ENCODE measurements at places on chromosomes 3 and 15.

- no peak for DNase-seq
Observed at GRCh38 chr3:86239946-86240345, 751.0 kb downstream of the VGLL3 start.

- no peak for DNase-seq
Observed at GRCh38 chr3:186598108-186598784, 14.6 kb upstream of the AHSG start.

GRCh38 chr15:46117071-46117470, 482.2 kb downstream of the SQOR start:
- DNase-seq, result no peak

- no peak for DNase-seq
Observed at GRCh38 chr3:21163956-21164355, 587.1 kb downstream of the ZNF385D start.

DNA sequence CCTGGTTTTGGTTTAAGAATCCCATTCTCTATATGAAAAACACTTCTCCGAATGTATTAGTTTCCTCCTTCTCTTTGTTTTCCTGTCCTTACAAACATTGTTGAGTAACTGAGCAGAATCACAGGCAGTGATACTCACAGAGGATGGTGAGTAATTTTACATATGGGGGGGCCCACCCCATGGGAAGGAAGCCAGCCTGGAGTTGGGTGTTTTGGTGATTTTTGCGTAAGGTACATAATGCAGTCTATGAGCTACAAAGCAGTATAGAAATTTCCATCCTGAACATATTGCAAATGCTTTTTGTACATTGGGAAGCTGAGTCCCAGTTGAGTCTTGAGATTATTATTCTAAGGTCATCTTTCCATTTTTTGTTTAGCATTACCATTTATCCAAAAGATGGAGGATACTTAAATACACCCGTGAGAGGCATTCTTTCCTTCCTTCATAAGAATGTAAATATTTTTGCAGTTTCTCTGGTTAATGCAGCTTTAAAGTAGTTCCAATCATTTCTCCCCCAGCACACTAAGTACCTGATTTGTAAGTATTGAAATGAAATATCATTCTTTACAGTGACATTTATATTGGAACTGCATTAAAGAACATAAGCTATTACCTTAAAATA, 476.8 kb downstream of the AGBL1 start:
- peak; percentile 46 for DNase-seq

DNA sequence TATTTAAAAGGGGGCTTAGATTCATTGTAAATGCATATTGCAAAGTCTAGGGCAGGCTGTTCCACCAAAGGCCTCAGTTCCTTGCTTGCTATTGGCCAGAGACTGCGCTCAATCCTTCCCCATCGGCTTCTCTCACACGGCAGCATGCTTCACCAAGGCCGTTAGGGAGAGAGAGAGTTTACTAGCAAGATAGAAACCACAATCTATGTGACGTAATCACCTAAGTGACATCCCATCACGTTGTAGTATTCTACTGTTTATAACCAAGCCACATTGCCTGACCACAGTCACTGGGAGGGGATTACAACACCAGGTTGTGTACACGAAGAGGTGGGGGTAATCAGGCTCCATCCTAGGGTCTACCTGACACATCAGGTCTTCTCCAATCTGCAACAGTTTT, 16.0 kb upstream of the NPAP1 start:
- DNase-seq, result no peak

GRCh38 chr3:49703956-49704355, 14.6 kb downstream of the RNF123 start:
- no peak for DNase-seq

DNA sequence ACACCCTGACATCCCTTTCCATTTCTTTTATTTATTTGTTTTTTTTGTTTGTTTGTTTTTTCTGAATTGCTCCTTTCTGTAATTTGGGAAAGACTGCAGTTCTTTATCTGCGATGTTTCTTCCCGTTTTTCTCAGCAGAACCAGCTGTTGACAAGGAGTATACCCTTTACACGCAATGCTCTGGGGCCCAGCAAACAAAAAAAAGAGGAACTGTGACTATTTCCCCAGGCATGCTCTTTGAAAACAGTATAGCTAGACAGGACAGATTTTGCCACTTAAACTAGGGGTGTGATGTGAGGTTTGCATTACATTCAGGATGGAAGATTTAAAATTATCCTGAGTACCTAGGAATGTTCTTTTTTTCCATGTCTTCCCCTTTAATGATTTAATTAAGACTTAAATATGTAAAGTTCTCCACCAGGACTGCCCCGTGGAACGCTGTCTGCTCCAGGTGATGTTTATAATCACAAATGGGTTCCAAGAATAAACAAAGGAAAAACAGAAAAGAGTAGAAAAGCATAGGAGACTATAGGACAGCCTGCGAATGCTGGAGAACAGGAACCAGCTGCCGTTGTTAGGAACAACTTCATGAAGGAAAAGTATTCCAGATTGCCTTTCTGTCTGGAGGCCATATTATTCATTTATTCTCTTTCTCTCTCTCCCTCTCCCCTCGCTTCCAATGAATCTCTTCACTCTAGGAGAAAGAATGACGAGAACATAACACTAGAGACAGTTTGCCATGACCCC, 43.3 kb downstream of the TGFBR2 start:
- no peak for DNase-seq

DNA sequence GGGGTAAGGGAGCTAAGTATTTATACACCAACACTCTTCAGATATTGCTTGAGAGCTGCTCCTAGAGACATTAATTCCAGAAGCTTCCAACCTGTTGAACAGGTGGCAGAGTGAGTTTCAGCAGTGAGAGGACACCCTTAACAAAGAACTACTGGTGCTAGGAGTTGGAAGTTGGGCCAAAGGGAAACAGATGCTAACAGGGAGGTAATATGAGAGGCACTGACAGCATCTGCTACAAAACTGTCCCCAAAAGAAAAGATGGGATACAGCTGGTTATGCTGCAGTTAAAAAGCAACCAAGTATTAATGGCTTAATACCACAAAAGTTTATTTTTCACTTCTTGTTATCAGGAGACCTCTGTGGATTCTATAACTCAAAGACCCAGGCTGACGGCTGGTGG, 104.5 kb upstream of the SATB1 start:
- peak; percentile 18 for DNase-seq

GRCh38 chr15:36766449-36766848, 187.0 kb downstream of the CDIN1 start:
- DNase-seq, result no peak

DNA sequence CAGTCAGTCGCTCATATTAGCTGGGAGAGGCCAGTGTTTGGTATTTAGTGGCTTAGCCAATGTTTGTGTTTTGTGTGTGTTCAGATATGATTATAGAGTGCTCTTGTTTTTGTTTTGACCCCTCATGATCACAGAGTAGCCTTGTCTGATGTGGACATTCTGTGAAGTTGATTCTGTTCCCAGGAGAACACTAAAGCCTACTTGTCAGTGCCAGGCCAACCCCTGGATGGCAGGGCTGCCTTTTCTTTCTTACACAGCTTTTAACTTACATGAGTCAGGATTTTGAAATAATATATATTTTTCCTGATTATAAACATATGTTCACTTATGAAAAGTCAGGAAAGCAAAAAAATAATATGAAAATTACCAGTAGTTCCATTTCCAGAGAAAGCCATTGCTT, 11.9 kb downstream of the CFAP161 start:
- DNase-seq, result no peak

DNA sequence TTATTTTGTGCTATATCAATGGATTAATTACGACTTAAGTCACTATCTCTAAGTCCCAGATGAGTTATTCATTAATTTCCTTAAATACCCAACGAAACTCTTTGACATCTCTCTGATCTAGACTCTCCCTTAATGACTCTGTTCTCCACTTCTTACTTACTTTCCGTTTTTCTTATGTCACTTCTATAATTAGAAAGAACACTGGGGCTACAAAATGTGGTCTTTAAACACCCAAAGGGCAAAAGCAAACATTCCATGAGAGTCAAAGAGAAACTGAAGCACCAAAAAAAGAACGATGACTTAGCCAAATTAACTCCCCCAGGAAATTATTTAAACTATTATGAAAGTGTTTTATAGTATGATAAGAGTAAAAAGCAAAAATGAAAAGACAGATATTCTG, 166.4 kb upstream of the UBE2E2 start:
- no peak for DNase-seq

GRCh38 chr15:56031836-56032235, 38.4 kb upstream of the NEDD4 start:
- no peak for DNase-seq

- DNase-seq, result no peak
Observed at GRCh38 chr15:91855684-91856489, 2.4 kb downstream of the SLCO3A1 start.

DNA sequence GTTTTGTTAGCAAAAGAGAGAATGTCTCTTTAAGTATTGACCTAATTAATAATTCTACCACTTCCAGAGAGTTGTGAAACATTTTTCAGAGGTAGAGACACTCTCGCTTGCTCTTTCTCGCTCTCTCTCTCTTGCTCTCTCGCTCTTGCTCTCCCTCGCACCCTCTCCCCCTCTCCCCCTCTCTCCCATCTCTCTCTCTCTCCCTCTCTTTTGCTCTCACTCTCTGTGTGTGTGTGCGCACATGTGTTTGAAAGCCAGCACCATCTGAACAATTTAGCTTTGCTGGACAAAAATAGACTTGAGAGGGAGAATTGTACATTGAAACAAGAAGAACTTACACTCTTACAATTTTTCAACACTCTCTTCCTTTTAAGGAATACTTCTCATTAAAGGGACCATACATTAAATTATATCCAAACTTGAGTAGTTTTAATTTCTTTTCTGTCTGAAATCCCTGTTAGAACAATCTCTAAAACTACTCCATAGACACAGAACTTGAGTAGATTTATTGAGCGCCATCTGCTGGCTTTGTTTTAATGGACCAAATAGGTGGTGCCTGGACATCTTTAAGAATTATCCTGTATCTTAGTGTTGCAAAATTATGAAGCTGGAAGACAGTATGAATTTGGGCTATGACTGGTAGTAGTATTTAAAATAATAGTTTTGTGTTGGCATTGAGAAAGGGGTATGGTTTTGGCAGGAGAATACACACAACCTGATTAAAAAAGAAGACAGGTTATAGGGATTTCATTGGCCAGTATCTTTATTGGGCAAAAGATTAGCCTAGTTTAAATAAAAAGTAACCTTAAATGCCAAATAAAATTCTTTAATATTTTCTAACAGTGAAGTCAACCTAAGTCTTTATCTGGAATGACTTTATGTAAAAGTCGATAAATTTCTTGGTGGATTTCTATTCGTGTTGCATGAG, 124.6 kb downstream of the AKAP13 start:
- DNase-seq, result peak; percentile 48
